ENCODE measurements at places on chromosomes 7 and 10.

GRCh38 chr7:85201209-85201608 lies 14.4 kb upstream of the SEMA3D start:
- no peak for DNase-seq

DNA sequence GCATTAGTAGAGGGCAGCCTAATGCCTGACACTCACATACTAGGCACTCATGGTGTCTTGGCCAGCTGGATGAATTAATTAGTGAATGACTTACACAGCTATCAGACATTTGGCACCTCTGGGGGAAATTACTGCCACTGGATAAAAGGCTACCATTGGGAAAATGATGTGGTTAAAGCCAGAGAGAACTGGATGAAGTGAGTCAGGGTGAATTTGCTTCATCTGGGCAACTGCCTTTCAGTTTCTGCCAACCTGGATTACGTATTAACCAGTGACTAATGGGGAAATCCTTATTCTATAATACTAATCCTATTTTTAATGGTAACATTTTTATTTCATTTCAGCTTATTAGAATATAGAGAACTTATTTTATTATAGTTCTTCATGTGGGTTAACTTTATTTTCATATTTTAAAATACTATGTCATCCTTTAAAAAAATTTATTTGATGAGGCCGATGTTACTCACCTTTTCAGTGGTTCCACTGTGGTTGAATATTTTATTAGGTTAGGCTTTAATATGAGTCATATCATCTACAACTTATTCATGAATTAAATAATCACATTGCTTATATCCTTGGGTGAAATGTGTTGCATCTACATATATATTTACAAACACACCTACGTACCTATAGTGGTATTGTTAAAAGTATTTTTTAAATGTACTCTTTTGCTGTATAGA lies 85.6 kb upstream of the CAPZA2 start:
- DNase-seq: peak; percentile 95

GRCh38 chr10:77644557-77645243 lies 7.1 kb upstream of the KCNMA1 start:
- DNase-seq: no peak

- peak; percentile 32 for DNase-seq
Observed at GRCh38 chr7:42457663-42458062, 220.7 kb upstream of the GLI3 start.

DNA sequence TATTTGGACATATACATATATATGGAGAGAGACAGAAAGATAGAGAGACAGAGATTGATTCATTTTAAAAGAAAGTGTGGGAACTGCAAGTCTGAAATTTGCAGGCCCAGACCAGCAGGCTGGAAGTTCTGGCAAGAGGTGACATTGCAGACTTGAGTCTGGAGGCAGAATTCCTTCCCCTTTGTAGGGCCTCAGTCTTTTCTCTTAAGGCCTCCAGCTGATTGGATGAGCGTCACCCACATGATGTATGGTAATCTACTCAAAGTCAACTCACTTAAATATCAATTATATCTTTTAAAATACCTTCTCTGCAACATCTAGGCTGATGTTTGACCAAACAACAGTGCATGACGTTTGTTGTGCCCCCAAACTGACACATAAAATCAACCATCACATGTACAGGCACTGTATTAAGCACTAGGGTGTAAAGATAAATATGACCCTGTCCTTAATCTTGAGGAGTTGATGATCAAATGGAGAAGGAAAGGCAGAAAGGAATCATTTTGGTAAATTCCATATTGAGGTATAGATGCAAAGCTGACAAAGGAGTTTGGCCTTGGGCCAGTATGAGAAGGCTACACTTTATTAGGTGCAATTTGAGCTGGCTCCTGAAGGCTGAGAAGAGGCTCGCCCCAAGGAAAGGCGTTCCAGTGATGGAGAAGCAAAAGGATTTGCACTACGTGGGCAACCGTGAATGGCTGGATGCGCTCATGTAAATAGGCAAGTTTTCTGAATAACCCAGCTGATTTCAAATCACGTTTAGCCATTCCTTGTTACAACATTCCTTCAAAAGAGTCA lies 52.6 kb downstream of the BPGM start:
- DNase-seq: no peak

DNA sequence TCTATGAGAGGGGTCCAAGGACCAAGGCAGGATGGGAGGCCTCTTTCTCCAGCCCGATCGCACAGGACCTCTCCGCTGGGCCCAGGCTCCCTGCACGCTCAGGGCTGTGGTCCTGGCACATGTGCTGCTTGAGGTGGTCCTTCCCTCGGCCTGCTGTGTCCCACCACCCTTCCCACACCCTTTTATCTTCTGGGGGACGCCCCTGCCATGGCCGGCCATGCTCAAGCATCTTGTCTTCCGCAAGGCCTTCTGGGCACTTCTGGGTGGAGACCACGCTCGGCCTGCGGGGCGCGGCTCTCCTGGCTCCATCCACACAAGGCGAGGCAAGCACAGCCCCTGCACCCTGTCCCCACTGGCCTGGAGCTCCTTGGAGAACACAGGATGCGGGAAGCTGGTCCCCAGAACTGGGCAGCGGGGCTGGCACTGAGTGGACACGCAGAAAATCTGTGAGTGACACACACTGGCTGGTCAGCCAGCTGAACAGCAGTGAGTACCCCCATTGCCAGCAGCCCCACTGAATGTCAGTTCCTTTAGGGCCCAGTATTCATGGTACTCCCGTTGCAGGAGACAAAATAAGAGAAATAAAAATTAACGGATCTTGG lies 115.9 kb downstream of the TCERG1L start:
- no peak for DNase-seq

DNA sequence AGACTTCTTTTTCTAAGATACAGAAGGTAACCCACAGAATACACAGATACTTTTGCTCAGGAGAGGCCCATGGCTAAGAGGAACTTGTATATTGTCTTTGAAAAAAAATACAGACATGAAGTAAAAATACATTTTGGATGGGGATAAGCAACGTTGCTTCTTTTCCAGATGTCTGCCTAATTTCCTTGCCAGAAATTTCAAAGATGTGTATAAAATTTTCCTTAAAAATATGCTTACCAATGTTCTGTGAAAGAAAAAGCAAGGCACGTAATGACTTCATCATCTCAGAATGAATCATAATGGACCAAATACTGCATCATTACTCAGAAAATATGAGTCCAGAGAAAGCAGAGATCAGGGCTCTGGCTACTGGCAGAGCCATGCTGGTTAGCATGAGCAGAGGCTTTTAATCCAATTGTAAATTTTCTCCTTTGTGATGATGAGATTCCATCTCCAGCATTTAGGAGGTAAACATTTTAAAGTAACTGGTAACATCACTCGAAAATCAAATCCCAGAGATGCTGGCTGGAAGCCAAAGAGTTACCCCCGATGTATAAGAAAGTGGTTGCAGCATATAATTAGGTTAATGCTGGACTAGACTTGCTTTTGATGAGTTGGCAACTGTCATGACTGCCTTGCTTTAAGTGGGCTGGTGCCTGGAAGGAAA lies 272.5 kb downstream of the SEMA3A start:
- peak; percentile 75 for DNase-seq
